Left cardiac atrium (tissue), 4 donors: ENCODE measurements at places on chromosomes 1 and 21. TPM values are rescaled to one million over a fixed set of nuclear protein-coding genes. Genes with fewer than 3 reads are reported as not detected.

DNA sequence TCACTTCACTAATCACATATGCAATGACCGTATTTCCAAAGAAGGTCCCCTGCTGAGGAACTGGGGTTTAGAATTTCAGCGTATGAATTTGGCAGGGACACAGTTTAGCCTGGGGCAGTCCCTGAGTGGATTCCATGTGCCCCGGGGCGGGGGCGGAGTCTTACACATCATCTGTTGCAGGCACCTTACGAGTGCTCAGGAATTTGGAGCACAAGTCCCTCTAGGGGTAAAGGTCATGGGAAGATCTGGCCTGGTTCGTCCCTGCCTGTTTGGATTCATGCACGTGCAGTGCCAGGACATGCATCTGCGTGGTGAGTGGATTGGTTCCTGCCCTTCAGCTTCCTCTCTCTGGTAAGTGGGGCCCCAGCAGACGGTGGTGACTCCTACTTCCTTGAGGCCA is 208.3 kb upstream of the C1orf174 start:
- DNase-seq = no peak

DNA sequence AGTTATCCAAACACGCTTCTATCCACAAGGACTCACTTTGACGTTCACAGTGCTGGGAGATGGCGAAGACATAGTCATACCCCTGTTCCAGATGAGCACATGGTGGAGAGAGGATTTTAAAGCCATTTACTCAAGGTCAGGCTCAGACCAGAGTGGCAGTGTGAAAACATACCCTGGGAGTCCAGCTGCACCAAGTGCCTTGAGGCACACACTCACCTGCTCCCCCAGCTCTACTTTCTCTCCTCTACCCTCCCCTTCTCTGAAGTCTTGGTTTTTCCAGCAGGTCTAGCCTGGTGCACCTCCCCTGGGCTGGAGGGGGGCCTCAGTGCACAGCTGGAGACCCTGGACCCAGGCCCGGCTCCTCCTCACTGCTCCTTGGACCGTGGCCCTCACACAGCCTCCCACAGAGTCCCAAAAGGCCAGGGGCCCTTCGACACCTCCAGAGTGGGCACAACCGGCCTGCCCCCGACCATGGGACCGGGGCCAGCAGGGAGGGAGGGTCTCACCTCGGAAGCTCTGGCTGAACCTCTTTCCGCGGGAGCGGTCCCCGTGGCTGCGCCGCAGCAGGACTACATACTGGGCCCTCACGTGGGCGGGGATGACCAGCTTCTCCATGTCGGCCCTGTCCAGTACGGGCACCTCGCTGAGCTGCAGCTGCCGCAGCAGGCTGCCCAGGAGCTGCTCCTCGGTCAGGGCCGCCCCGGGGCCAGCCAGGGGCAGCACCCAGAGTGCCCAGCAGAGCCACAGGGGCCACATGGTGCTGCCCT is 452 bp downstream of the LEFTY2 start:
- peak; percentile 40 for DNase-seq

DNA sequence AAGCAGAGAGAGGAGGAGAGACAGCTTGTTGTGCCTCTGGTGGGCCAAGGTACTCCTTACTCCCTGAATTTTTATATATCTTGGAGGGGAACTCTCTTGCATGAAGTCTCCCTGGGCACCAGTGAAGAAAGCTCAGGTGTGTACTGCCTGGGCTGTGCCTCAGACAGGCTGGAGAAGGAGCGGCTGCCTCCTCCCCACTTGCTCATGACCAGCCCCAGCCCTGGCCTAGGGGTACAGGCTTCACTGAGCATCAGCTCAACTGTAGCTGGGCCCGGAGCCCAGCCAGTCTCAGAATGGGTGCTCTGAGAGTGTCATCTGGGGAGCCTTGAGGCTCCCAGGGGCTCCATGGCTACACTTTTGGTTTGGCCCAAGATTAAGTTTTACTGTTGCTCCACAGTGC is 44.8 kb upstream of the TENT5C start:
- no peak for DNase-seq

- DNase-seq = no peak
These were observed 803.8 kb downstream of the ADGRL2 start for GRCh38 chr1:82604524-82604923.

ZBTB17 gene
- total RNA-seq = 22.4 TPM

ELAVL4 gene
- 0.38 TPM for total RNA-seq

UBL4B gene
- total RNA-seq = not detected

DNA sequence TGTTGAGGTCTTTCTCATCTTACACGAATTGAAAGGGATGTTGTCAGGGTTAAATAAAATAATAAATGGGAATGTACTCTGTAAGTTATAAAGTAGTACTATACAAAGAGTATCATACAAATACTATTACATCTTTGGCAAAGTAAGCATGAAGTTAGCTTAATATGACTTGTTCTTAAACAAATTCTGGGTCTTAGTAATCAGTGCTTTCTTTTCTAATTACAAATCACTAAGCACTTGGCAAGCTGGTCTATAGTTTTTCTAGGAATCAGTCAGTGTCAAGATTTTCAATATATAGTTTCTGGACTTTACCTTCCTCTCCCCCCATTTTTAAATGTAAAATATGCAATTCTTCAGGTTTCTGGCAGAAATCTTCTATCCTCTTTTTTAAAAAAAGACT is 6.9 kb downstream of the LYST start:
- DNase-seq = no peak

IQCC gene
- total RNA-seq = 0.76 TPM

- no peak for DNase-seq
These were observed 120.5 kb downstream of the LTN1 start for GRCh38 chr21:28872218-28872617.

GRCh38 chr1:206495493-206496046 is 11.8 kb upstream of the RASSF5 start:
- DNase-seq = no peak

LDLRAD2 gene
- not detected for total RNA-seq

DNA sequence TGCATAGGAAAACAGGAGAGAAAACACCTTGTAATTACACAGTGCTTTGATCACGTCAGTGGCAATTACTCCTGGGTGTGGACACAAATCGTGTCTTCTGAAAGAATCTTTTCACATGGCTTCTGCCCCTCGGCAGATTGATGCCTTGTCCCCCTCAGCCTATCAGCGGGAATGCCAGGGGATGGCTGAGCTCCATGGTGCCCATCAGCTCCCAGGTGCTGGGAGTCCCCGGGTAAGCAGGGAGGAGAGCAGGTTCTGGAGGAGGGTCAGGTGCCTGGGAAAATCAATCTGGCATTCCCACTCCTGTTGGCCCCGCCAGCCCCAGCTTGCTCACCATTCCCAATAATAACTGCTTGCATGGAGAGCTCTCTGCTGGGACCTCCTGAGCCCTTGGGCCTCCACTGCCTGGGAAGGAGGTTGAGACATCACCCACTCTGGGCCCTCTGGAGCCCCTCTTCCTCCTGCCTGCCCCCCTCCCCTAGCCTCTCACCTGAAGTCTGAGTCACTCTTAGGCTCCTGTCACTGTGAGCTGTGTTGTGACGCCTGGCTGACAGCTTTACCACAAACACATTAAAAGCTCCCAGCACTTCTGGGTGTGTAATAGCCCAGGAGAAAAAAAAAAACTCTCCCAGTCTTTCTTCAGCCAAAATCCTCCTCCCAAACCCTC is 4.9 kb downstream of the CAMK2N1 start:
- DNase-seq = no peak

DNA sequence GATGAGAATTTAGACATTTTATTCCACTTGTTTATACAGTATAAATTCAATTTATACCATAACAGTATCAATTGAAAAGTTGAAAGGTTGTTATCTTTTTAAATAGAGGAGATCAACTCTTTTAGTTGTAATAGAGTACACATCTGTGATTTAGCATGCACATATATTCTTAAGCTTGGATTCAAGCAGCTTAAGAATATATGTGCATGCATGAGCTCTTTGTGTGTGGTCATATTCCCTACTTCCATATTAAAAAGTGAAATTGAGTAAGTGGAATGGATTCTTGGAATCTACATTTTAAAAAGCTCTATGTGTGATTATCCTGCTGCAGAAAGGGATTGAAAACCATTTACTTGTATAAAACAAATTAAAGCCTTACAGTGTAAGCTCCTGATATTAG is 71.9 kb downstream of the SYCP1 start:
- no peak for DNase-seq

- DNase-seq = no peak
These were observed 6.3 kb upstream of the GPR25 start for GRCh38 chr1:200866521-200866920.

LORICRIN gene
- not detected for total RNA-seq

DNA sequence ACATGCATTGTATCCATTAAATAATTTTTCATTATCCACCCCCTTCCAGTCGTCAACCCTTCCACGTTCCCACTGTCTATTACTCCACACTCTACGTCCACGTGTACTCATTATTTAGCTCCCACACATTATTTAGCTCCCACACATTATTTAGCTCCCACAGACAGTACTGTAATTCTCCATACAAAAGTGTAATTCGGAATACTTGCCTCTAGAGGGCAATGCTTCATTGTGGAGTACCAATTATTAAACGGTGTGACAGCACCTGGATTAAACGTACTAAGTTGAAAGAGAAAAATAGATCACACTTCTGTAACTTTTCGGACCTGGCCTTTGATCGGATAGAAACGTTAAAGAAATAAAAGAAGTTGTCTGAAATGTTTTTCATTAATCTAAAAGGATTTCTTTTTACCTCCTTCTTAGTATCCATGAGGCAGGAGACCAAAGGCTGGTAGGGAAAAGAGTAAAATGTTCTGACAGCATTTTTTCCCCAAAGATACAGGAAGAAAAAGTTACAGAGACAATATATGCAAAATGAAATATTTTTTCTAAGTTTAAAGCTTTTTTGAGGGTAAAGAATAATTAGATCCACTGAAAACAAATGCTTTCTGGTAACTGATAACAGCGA is 99.2 kb downstream of the LHX8 start:
- DNase-seq = no peak

PYGO2 gene
- 15.3 TPM for total RNA-seq

- DNase-seq = no peak
These were observed 8.5 kb downstream of the SH3BGRL3 start for GRCh38 chr1:26288311-26288941.

HHIPL2 gene
- total RNA-seq = 0.32 TPM

GRCh38 chr1:61092642-61093041 is 10.3 kb downstream of the NFIA start:
- no peak for DNase-seq

GRCh38 chr1:94142022-94142421 is 21.1 kb upstream of the ABCA4 start:
- no peak for DNase-seq

ZBTB8A gene
- 4.7 TPM for total RNA-seq

RGL1 gene
- total RNA-seq = 22.5 TPM

AMY2B gene
- 21.4 TPM for total RNA-seq

CNIH3 gene
- 0.88 TPM for total RNA-seq

DNA sequence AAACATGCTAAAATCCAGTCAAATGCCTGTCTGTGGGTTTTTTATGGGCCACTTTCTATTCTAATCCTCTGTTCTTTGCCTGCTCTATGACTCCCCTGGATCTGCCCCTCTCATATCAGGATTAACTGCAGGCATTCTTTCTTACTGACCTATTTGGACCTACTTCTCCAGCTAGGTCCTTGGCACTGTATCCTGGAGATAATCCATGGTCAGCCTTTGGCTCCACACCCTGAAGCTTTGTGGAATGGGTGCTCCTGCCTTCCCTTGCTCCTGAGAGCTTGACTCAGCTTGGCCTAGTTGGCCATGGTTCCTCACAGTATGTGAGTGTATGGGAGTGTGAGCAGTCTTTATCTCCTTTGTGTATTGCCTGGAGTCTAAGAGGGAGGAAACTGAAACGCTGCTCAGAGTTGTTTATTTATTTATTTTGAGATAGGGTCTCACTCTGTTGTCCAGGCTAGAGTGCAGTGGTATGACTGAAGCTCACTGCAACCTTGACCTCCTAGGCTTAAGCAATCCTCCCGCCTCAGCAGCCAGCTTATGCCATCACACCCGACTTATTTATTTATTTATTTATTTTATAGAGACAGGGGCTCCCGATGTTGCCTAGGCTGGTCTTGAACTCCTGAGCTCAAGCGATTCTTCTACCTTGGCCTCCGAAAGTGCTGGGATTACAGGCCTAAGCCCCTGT is 28.7 kb upstream of the CDC14A start:
- peak; percentile 36 for DNase-seq

DNA sequence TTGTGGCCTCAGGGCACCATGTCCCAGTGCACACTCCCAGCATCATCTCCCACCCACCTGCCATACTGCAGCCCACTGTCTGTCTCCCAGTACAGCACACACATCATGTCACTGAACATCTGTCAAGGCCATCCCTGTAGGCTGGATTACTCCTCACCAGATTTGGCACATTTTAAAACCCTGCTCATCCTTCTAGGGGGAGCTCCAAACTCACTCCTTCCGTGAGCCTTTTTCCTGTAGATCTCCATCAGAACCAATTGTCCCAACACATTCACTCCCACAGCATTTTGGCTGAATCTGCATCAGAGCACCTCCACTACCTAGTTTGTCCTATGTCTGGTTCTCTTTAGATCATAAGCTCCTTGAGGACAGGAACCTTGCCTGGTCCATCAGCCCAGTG is 58.6 kb upstream of the GRIK3 start:
- DNase-seq = no peak

FCRL1 gene
- total RNA-seq = 0.12 TPM

HCN3 gene
- total RNA-seq = 0.76 TPM

FCER1G gene
- 35.9 TPM for total RNA-seq

- no peak for DNase-seq
These were observed 44.4 kb downstream of the DIPK1A start for GRCh38 chr1:92916899-92917298.

DNA sequence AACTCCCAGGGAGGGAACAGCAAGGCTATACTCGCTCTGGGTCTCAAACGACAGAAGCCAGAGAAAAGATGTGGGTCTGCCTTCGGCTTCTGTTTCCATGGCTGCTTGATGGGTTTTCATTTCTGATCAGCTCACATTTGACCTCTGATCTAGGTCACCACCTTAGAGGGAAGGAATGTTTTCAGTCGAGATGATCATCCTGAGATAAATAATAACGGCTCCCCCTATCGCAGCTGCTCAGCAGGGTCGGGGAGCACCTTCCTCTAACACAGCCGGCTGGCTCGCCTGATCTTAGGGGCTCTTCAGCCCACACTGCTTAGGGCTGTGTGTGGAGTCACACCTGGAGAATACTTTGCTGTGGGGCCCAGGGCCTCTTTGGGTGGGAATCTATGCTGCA is 53.1 kb upstream of the ZNF648 start:
- DNase-seq = no peak

ADCY10 gene
- total RNA-seq = 0.21 TPM

DNA sequence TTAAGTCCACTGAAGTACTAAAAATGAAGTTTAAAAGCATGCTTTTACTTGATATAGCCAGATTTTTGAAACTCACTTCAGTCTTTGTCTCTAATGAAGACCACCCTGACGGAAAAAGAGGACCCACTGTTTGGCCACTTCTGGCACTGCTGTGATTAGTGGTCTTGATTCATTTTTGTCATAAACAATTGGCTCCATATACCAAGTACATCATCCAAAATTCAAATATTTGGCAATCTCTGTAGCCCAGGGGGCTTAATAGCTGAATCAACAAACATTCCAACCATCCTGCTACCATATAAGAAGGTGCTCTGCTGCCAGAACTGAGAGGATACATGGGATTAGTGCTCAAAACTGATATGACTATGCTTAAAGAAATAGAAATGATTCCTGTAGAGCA is 156.0 kb downstream of the COL24A1 start:
- DNase-seq = no peak
